ENCODE measurements at places on chromosomes 6 and 20. TPM values are rescaled to one million over a fixed set of nuclear protein-coding genes. Genes with fewer than 3 reads are reported as not detected.

GRCh38 chr20:59177266-59178250 lies 13.9 kb downstream of the ZNF831 start:
- no peak for DNase-seq

DNA sequence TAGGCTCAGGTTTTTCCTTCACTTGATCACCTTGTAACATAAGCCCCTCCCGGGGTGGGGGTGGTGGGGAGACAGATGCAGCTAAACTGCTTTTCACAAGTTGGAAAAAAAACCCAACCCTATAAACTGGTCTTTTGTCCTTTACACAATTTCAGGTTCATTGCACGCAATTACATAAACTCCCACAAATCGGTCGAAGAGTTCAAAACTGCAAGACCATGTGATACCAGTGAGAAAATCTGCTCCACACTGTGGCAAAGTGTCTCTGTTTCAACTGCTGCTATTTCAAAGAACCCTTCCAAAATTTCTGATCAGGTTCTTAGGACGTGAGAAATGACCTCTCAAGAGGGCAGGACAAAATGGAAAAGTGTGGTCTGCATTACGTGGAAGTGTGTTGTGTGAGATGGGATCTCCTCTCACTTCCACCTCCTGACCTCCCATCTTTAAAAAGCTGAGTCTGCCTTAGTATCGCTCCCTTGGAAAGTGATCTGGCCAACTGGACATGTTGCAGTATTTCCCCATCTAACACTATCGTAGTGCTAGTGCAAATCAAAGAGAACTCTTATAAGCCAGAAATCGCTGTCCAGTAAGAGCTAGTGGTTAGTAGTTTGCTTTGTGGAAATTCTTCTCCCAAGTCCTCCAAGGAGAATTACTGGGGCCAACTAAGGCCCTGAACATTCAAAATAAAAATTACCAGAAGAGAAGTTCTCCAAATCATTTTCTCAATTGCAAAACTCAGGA lies 60.1 kb downstream of the PRND start:
- DNase-seq: no peak

DNA sequence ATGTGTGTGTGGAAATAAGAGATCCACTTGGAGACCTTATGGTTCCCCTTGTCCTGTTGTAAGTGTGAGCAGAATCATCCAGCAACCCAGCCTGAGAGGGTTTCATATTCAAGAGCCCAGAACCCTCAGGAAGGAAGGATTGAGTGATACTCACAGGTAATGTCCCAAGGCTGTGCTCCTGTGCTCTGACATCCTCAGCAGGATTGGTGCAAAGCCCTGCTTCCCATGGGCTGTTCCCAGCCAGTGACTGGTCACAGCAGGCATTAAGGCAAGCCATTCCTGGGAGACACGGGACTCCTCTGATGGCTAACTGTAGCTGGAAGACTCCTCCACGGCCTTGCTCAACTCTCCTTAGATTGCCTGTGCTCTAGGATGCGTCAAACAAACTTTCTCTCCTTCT lies 33.8 kb upstream of the HLA-G start:
- DNase-seq: no peak

DNA sequence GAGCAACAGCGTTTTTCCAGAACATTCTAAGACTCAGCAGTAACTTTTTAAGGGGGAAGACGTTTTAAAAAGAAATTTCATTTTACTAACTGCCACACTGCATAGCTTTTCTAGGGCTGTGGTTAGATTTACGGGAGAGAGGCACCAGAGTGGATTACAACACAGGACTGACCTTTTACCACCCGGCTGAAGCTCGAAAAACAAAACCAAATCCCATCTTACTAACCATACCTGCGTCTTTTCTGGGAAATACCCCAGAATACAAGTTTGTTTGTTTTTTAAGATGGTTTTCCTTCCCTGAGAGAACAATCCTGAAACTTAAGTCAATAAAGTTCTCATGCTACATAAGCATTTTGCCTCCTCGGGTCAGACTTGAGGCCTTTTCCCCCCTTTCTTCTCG lies 209.3 kb upstream of the SOX4 start:
- DNase-seq: no peak

VSX1 gene
- total RNA-seq: 0.65 TPM

EBF4 gene
- total RNA-seq: 5.1 TPM

GRCh38 chr6:132764370-132764769 lies 6.7 kb upstream of the VNN2 start:
- DNase-seq: peak; percentile 91

DNMT3B gene
- 8.0 TPM for total RNA-seq

RBPJL gene
- total RNA-seq: not detected

GRCh38 chr6:54646069-54646950 lies 200.3 kb upstream of the FAM83B start:
- DNase-seq: no peak

DNA sequence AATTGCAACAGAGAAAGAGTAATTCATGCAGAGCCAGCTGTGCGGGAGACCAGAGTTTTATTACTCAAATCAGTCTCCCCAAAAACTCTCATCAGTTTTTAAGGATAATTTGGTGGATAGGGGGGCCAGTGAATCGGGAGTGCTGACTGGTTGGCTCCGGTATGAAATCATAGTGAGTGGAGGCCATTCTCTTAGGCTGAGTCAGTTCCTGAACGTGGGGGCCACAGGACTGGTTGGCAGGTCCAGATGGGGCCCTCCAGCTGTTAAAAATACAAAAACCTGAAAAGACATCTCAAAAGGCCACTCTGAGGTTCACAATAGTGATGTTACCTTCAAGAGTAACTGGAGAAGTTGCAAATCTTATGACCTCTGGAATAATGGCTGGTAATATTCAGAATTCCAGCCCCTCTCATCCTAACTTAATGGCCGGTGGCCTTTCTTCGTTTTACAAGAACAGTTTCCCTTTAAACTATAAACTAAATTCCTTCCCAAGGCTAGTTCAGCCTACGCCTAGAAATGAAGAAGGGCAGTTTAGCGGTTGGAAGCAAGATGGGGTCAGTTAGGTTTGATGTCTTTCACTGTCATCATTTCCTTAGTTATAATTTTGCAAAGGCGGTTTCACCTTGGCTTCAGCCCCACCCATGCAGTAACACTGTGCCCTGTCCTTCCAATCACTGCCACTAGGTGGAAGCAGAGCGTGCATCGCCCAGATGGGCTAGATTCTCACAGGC lies 6.8 kb upstream of the MICA start:
- DNase-seq: peak; percentile 46

ZNF334 gene
- 3.8 TPM for total RNA-seq

DNA sequence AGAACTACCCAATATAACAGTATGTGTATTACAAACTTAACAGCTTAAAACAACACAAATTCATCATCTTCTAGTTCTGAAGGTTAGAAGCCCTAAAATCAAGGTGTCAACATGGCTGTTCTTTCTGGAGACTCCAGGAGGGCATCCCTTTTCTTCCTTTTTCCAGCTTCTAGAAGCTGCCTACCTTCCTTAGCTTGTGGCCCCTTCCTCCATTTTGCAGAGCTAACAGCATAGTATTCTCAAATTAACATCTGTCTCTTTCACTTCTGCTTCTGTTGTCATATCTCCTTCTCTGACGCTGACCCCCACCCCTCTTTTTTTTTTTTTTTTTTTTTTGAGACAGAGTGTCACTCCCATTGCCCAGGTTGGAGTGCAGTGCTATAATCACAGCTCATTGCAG lies 52.8 kb upstream of the AKIRIN2 start:
- DNase-seq: no peak

HDGFL1 gene
- not detected for total RNA-seq

FAM229B gene
- total RNA-seq: 16.3 TPM

GRCh38 chr20:23081263-23081819 lies 4.8 kb downstream of the CD93 start:
- DNase-seq: no peak

DNA sequence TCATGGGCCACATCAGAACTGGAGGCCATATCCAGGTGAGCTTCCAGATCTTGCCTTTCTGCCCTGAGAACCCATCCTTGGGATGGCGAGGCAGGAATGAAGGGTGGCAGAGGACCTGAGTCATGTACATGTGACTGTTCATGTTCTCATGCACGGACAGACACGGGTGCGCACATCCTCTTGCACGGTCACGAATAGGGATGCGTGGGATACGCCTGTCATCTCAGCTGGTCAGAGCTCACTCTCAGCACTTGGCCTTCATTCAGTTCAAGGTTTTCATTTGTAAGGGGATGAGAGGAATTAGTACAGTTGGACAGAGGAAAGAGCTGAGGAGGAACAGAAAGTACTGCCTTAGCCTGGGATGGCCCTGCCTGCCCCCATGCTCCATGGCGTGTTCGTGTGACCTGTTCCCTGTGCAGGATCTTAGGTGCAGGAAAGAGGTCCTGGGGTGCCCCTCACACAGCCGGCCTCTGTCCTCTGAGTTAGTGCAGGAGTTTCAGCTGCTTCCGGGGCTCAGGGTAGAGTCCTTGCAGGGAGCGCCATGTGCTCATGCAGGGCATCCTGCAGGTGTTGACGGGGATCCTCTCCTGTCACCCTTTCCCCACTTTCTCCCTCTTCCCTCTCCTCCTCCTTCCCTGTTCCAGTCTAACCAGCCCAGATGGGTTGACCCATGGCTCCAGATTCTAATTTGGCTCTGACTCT lies 173.4 kb downstream of the DTNBP1 start:
- DNase-seq: no peak

DNA sequence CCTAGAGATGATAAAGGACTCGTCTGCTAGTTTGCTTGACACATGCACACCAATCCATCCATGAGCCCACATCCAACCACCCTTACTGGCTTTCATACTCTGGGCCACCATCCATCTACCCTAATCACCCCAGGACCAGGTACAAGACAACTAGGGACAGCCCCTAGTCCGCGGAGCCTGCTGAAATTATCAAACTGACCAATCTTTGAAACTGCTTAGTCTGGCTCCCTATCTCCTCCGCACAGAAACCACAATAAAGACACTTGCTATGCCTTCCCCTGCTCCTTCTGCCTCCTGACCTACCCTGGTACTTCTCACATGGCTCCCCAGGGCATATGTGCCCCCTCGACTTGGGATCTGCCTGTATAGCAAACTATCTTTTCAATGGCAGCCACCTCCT lies 33.1 kb downstream of the PXDC1 start:
- no peak for DNase-seq

DNA sequence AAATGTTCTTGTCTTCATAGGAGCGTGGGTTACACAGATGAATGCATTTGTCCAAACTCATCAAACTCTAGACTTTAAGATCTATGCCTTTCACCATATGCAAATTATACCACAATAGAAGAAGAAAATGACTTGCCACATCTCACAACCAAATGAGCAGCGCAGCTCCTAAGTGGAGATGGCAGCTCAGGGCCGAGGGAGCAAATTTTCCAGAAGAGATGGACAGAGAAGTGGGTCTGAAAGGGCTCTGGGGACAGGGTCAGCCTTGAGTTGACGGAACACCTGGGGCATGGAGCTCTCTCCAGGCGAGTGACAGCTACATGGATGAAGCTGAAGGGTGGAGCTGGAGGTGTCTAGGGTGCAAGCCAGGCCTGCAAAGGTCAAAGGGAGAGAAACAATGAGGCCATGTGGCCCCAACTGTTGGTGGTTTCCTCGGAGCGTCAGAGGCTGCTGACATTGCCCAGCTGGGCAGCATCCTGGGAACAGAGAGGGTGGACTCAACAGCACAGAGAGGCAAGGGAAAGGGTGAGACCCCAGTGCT lies 228.3 kb downstream of the NRN1 start:
- DNase-seq: no peak

KHDC1L gene
- not detected for total RNA-seq

DNA sequence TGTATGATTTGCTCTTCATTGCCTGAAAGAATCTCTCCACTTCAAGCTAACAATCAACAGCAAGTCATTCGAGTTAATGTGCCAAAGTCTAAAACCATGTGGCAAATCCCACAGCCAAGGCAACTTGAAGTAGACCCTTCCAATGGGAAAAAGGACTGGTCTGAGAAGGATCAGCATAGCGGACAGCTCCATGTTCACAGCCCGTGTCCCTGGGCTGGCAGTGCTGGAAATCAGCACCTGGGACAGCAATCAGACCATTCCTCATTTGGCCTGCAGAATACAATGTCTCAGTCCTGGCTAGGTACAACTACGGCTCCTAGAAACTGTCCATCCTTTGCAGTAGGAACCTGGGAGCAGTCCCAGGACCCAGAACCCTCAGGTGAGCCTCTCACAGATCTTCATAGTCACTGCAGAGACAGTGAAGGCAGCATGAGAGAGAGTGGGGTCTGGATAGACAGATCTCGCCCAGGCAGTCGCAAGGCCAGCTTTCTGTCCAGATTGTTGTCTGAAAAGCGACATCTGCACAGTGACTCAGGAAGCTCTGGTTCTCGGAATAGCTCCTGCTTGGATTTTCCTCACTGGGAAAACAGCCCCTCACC lies 1.1 kb downstream of the GJA10 start:
- DNase-seq: peak; percentile 28

- DNase-seq: no peak
Observed at GRCh38 chr6:167817016-167817415, 9.7 kb upstream of the AFDN start.

- peak; percentile 74 for DNase-seq
Observed at GRCh38 chr6:126112171-126112632, 125.9 kb downstream of the TRMT11 start.

CNPY3 gene
- total RNA-seq: 54.8 TPM

NTSR1 gene
- 0.98 TPM for total RNA-seq

DNA sequence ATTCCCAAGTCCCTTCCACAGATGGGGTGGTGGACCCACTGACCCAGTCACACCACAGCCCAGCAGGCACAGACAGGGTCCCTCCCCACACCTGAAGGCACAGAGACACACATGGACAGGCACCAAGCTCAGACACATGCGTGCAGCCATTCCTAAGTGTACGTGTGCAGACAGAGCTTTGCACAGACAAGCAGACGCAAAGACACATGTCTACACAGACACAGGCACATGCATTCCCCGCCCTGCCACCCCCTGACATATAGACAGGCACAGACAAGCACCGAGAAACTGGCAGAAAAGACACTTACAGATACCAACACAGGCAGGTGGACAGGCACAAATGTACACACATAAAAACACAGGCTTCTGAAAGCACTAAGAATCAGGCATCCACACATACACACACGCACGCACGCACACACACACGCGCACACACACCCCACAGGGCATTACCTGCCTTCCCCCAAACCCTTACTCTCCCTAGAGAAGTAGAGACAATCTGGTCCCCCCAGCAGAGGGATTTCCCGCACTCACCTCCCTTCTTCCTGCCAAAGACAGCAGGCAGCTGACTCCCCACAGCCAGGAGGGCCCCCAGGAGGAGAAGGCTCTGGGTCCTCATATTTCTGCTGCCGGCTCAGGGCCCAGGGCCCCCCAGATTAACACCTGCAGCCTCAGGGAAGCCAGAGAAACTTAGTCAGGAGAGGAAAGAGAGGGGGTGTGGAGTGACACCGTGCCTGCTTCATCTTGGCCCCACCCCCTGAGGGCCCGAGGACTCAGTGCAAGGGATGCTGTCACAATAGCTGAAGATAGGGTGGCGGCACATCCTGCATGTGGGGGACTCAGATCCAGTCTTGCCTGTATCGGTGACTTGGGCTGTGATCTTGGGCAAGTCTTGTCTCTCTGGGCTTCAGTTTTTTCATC lies at the start of gene WFDC5:
Gene WFDC5 (minus strand): TSS at position 710 of the 921 bp plus-strand sequence. CDS start 91 bp downstream, at position 619.
- DNase-seq: no peak

- DNase-seq: no peak
Observed at GRCh38 chr6:148885925-148886845, 139.4 kb downstream of the UST start.

- no peak for DNase-seq
Observed at GRCh38 chr20:36214684-36215256, 21.5 kb upstream of the AAR2 start.

FNDC1 gene
- total RNA-seq: not detected

Measured in PC-9 (cell line).